Activated CD4-positive, alpha-beta T cell treated with anti-CD3 and anti-CD28 coated beads, Interleukin-2, amount 50 U/mL, for 4 hours (primary cell): ENCODE measurements at places on chromosomes 5 and 9.

DNA sequence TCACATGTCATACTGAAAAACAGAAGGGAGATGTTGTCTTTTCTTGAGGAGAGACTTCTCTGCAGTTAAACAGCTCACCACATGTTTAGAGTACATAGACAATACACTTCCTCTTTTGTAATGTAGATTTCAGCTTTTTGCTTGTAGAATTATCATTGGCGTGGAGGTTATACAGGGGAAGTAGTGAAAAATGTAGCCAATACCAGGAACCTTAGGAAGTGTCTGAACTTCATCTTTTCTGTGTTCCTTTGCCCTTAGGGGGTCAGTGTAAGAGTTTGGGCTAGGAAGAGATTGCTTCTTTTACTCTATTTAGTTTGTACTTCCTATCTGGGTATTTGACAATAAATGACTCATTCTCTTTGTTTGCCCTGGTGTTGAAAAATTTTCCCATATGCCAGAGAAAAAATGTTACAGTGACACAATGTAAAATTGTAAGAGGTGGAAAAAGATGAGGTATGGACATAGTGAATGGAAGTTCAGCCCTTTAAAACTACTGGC, 21.0 kb upstream of the CDKN2B start:
- no peak for DNase-seq

DNA sequence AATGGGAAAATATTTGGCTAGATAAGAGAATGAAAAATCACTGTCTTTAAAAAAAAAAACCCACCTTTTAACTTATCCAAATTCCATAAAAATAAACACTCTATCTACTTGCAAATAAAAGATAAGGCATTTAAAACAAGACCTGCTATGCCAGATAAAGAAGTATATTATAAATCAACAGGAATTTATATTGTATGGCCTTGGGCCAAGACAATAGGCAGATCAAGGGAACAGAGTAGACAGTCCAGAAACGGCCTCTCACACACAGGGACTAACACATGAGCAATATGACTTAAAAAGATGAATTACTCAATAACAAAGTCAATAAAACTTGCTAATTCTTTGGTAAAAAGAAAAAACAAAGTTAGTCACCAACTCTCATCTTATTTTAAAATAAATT, 34.7 kb upstream of the ICE1 start:
- DNase-seq = no peak

DNA sequence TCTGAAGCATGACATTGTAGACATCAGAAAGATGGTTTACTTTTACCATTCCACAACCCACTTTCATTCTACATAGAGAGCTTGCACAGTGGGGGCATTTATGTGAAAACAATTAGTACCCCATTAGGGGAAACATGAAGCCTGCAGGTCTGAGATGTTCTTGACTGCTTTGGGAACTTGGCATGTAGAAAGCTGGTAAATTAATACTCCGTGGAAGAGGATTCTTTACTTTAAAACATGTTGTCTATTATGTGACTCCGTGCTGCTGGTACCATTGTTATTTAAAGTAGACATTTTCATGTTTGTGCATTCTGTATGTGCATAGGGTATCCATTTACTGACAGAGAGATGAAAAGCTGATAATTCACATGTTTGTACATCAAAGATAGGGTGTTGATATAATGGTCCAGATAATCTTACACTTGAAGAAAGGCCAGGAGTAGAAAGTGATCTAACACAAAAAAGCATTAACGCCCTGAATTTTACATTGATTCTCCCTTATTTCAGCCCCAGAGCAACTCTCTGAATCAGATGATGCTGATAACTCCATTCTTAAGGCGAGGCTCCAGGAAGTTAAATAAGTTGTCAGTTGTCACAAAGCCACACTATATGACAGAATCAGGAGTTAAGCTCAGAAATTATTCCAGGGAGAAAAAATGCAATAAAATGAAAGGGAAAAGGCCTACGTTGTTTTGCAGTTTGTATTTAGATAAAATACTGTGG, 50.1 kb upstream of the CD180 start:
- DNase-seq = no peak

GRCh38 chr5:159427180-159428012, 97.1 kb upstream of the IL12B start:
- DNase-seq = no peak

- DNase-seq = no peak
Observed at GRCh38 chr9:126504977-126505455, 108.7 kb upstream of the LMX1B start.

GRCh38 chr9:96209407-96210271, 92.3 kb downstream of the HSD17B3 start:
- no peak for DNase-seq

- DNase-seq = no peak
Observed at GRCh38 chr5:128195316-128195715, 111.8 kb downstream of the SLC12A2 start.

- DNase-seq = no peak
Observed at GRCh38 chr5:122498163-122498562, 186.1 kb downstream of the SNCAIP start.

DNA sequence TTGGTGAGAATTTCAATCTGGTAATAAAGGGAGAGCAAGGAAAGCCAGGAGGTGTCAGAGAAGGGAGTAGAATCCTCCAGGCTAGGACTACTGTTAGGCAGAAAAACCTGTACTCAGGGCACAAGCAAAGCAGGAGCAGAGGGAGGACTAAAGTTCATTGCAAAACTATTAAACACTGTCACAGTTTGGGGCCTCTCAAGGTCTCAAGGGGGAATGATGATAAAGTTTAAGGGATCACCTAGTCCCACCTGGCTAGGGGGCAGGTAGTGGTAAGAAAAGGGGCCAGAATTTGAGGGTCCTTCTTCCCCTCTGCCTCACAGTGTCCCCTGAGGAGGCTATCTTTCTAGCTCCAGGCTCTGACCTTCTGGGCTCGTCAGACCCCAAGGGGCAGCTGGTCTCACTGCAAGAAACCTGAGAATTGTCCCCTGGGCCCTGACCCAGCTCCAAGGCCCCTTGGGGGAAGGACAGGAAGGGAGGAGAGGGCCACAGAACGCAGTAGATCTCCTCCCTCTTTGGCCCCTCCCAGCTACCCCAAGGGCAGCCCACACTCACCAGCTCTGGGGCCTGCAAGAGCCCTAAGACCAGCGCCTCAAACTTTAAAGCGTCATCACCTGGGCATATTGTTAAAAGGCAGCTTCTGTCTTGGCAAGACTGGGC, 974 bp downstream of the CCDC69 start:
- DNase-seq = peak; percentile 23

GRCh38 chr9:22446589-22446949, at the start of gene DMRTA1:
DMRTA1 (plus strand) TSS chr9:22446824; CDS start chr9:22447066, 242 bp downstream.
- no peak for DNase-seq

DNA sequence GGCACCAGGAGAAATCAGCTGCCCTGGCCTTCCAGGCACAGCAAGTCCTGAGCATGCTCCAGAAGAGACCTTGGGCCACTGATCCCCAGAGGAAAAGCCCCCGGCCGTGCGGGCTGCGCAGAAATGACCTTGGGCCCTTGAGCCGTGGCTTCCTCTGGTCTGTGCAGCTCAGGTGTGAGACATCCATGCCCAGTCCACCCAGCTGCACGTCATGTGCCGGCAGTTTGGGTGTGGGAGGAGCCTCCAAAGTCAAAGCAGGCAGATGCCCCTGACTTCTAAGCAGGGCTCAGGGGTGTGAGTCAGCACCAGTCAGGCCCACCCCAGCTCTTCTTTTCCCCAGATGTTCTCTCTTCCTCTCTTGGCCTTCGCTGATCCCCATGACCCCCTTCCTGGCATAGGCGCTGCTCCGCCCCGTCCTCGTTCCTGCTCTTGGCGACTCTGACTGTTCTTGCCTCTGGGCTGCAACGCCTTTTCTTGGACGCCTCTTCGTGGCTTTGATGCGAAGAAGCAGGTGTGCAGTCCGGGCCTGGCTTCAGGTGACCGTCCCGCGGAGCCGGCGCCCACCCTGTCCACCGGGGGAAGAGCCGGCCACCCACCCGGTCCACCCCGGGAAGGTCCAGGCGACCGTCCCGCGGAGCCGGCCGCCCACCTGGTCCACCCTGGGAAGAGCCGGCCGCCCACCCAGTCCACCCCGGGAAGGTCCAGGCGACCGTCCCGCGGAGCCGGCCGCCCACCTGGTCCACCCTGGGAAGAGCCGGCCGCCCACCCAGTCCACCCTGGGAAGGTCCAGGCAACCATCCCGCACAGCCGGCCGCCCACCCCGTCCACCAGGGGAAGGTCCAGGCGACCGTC, 5.9 kb upstream of the QSOX2 start:
- no peak for DNase-seq

DNA sequence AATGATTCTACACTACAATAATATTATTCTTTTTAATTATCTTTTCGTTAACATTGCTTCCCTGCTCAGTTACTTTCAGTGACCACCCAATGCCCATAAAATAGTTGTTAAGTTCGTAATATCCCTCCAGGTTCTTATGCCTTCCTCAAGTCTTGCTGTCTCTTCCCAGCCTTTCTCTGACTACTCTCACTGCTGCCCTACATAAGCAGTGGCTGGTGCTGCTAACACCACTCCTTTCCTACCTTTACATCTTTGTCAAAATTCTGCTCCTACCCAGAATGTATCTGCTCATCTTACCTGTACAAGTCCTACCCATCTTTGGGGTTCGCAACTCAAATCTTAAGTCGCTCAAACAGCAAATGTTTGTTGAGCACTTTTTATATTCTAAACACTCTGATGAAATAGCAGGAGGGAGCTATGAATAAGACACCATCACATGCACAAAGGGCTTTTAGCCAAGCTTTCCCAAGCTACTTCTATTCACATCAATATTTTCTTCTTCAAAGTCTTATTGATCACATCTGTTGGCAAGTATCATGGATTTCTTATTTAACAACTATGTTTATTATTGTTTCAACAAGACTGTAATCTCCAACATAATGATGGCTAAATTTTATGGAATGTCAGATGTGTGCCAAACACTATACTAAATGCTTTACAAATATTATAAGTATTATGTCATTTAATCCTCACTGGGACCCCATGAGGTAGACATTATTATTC, 29.5 kb downstream of the SLC25A46 start:
- no peak for DNase-seq

GRCh38 chr5:53011233-53011632, 22.1 kb downstream of the ITGA2 start:
- no peak for DNase-seq

GRCh38 chr5:10167806-10168205, 81.9 kb downstream of the ATPSCKMT start:
- DNase-seq = no peak

DNA sequence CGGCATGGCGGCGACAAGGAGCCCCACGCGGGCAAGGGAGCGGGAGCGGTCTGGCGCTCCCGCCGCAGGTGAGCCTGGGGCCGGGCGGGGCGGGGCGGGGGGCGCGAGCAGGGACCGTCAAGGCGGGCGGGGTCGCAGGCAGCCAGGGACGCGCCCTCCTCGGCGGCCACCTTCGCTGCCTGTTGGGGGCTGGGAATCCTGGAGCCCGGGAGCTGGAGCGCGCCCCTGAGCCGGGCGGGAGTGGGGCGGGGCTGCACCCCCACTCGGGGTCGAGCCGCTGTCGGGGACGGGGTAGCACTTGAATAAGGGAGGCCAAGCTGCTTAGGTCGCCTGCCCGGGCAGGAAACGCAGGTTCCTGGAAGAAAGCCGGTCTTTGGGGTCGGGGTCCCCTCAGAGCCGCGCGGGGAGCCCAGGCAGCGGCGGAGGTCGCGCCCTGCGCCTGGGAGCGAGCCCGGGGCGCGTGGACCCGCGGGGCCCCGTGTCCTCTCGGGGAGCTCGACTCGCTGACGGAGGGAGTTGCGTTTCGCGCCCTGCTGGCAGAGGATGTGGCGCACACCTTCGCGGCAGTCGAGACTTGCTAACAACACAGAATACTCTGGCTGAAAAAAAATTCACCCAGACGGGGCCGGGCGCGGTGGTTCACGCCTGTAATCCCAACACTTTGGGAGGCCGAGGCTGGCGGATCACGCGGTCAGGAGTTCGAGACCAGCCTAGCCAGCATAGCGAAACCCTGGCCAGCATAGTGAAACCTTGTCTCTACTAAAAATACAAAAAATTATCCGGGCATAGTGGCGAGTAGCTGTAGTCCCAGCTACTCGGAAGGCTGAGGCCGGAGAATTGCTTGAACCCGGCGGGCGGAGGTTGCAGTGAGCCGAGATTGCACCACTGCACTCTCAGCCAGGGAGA, 552 bp downstream of the OTULINL start:
- DNase-seq = peak; percentile 76

DNA sequence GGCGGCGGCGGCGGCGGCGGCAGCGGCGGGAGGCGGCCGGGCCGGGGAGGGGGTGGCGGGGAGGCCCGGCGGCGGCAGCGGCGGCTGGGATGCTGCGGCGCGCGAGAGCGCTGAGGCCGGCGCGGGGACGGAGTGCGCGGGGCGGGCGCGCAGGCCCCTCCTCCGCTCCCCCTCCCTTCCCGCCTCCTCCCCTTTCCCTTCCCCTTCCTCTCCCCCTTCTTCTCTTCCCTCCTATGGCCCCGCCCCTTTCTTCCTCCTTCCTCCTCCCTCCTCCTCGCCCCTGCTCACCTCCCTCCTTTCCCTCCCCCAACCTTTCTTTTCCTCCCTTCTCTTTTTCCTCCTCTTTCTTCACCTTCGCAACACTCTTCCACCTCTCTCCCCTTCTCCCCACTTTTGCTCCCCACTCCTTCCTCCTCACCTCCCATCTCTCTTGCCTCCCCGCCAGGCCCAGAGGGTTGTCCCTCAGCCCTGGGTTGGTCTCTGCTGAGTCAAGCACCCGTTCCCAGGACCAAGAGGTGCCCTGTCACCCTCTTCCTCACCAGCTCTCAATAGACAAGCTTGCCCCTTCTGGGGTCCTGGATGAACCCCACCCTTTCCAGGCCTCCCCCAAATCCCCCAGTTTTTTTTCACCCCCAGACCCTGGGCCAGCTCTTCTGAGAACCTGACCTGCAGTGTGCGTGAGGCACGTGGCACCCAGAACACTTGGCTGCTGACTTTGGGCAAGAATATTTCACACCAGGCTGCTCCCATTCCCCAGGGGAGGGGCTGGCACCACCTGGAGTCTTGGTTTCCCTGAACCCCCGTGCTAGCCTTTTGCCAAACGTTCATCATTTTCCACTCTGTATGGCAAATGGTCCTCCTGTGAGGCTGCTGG, at the start of gene SEMA4D:
Gene SEMA4D (minus strand): TSS at position 136 of the 874 bp plus-strand sequence. CDS start 92,657 bp downstream, outside the sequence.
- peak; percentile 44 for DNase-seq

GRCh38 chr9:137070906-137071275, 534 bp upstream of the SAPCD2 start:
- no peak for DNase-seq

DNA sequence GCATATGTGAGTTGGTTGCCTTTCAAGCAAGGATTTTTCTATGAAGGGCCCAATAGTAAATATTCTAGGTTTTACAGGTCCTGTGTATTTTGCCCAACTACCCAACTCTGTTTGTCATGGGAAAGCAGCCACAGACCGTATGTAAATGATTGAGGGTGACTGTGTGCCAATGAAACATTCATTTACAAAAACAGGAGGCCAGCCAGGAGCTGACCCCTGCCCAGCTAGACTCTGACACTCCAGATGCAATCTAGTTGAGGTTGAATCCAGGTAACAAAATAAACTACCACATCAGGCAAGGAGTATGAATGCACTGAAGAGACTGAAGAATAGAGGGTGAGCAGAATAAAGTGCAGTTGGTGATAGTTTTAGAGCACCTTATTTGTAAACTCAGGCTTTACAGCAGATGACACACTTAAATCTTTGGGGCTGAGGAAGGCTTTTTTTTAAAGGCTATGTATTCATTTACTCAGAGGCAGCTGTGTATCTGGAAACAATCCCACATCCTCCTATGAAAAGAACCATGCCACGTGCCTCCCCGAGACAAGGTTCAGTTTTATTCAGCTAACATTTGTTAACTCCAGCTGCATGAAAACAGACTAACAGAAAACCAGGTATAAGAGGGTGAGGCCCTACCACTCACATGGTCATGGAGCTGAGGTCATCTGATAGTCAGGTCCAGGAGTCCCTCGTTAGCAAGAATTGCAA, 60.7 kb downstream of the SLC1A1 start:
- DNase-seq = no peak

GRCh38 chr5:151083081-151083676, 2.3 kb upstream of the TNIP1 start:
- DNase-seq = peak; percentile 74
